ENCODE measurements at places on chromosomes 2 and 18.

- DNase-seq = no peak
Observed at GRCh38 chr2:142395291-142395690, 264.5 kb upstream of the LRP1B start.

DNA sequence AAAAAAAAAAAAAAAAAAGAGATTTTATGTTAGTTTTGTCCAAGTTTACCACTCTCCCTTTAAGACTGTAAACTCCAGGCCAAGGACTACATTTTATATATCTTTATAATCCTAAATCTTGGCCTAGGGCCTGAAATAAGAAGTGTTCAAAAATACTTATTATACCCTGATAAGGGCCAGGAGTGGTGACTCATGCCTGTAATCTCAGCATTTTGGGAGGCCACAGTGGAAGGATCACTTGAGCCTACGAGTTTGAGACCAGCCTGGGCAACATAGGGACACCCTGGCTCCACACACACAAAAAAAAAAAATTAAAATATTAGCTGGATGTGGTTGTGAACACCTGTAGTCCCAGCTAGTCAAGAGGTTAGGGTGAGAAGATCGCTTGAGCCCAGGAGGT is 12.7 kb downstream of the TRIP12 start:
- DNase-seq = no peak

GRCh38 chr2:71471276-71471675 is 17.9 kb downstream of the DYSF start:
- DNase-seq = no peak

DNA sequence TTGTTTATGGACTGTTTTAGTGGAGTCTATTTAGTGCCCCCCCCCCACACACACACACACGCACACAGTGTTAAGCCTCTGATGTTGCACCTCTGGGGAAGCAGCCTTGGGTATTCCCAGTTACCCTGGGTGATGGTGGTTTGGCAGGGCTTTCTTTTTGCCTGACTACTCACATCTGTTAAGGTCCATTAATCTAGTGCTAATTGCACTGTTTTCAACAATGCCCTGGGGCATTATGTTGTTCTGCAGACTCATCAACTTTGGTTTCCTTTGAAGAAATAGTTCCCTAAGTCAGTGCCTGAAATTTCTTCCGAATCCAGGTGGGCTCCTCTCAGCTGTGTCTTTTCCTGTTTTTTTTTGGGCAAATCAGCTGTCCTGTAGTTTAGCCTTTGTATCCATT is 34.7 kb downstream of the SPOPL start:
- no peak for DNase-seq

GRCh38 chr2:193929131-193929530 is 1727.9 kb upstream of the SLC39A10 start:
- no peak for DNase-seq

GRCh38 chr2:159736048-159736447 is 23.7 kb downstream of the MARCHF7 start:
- DNase-seq = no peak

DNA sequence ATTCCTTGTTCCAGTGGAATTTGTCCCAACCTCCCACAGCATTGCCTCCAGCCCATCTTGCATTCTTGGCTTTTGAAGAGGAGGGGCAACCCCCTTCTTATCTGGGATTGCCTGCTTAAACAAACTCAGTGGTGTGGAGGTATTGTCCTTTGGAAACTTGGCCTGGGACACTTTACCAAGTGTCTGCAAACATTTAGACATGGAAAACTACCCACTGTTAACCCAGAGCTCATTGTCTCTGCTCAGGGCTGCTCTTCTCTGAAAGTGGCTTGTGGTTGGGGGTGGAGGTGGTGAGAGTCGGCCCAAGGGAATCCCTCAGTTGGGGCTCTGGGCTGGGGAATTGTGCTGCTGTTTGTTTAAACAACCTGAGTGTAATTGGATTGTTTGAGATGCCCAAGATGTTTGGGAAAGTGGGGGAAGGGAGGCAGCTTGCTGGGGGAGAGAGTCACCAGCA is 178.3 kb upstream of the GATA6 start:
- DNase-seq = no peak

- DNase-seq = no peak
Observed at GRCh38 chr2:70767079-70767698, 811 bp downstream of the ADD2 start.

GRCh38 chr2:27805180-27805579 is 33.7 kb downstream of the MRPL33 start:
- no peak for DNase-seq

DNA sequence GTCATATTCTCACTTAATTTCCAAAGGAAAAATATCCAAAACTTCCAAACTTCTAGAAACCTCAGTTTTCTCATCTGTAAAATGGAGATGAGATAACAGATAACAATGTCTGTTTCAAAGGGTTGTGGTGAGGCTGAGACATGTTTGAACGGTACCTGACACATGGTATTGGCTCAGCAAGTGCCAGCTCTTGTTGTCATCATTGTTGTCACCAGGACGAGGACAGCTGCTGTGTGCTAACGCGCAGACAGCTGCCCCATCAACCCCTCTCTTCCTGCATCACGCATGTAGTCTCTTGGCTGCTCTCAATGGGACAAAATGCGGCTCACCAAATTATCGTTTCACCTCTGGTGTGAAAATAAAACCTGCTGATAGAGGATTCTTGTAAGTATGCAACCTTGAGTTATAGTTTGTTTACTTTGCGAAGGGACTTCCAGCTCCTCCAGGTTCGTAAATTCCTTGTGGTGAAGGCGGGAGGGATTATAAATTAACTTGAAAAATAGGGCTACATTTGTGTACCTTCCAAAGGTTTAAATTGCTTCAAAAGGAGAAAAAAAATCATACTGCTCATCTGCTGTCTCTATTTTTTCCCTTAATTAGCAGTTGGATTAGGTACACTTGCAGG is 605.4 kb downstream of the BCL11A start:
- no peak for DNase-seq

- no peak for DNase-seq
Observed at GRCh38 chr2:123303731-123304130, 721.4 kb upstream of the CNTNAP5 start.

DNA sequence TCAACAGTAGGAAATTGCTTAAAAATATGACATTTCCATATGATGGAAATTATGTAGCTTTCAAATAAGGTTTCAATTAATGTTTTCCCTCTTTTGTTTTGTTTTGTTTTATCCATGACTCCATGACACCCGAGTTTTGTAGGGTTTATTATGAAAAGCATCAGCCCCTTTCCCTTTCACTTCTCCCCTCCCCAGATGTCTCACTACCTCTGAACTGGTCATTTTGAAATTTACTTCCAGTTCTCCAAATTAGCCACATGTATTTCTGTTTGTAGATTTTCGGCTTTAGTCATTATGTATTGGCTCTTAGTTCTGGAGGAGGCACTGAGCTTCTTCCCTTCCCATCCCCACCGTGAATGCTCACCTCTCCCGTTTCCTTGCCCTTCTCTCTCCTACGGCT is 18.6 kb upstream of the VPS4B start:
- no peak for DNase-seq

GRCh38 chr2:139872503-139872902 is 1092.3 kb upstream of the NXPH2 start:
- DNase-seq = no peak

GRCh38 chr2:232662486-232663260 is 29.3 kb downstream of the EFHD1 start:
- no peak for DNase-seq

GRCh38 chr2:196113061-196113974 is 44.7 kb upstream of the DNAH7 start:
- DNase-seq = no peak

DNA sequence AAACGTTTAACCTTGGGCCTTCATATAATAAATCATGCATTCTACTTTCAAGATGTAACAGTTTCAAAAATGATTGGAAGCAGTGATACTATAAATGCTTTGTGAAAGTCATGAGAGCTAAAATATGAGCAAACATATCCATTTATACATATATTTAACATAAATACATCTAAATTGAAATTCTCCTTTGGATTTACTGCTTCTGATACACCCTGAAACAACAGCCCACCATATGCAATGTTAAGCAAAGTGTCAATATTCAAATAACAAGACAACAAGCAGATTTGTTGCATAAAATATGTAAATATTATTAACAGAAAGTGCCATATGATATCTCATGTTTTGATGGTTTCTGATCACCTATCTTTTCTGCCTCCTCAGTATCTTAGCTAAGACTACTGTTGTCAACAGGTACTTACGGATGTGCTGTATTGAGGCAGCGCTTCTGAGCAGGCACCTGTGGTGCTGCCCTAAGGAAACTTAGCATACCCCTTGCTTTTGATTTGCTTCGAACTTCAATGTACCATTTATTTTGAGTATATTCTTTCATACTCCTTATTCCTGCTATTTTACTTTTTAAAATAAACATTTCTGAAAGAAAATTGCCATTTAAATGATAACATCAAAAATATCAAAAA is 6.1 kb downstream of the FIGN start:
- no peak for DNase-seq

- no peak for DNase-seq
Observed at GRCh38 chr2:34602262-34602661, 1003.2 kb upstream of the FAM98A start.

- DNase-seq = no peak
Observed at GRCh38 chr2:12177455-12178288, 431.2 kb downstream of the LPIN1 start.

GRCh38 chr18:58386780-58387179 is 242.1 kb downstream of the ALPK2 start:
- no peak for DNase-seq

DNA sequence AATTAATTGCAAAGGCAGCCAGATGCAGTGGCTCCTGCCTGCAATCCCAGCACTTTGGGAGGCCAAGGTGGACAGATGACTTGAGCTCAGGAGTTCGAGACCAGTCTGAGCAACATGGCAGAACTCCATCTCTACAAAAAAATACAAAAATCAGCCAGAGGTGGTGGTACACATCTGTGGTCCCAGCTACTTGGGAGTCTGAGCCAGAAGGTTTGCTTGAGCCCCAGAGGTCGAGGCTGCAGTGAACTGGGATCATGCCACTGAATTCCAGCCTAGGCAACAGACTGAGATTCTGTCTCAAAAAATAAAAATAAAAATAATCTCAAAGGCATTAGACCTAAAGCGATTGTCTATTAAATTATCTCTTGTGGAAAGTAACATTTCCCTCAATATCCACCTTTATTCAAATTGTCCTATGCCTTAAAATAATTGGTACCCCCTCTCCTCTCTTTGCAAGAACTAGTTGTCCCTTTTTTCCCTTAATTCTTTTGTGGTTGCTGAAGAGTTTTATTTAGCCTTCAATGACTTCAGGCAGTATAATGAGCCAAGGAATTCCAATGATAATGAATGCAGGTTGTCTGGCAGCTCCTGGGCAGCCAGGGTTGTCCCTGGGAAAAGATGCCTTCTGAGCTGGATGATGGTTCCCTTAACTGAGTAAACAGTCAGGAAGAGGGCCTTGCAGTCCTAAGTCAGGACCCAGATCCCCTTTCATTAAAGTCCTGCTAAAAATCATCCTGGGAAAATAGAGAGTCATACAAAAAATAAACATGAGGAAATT is 32.2 kb downstream of the GPR75 start:
- no peak for DNase-seq

DNA sequence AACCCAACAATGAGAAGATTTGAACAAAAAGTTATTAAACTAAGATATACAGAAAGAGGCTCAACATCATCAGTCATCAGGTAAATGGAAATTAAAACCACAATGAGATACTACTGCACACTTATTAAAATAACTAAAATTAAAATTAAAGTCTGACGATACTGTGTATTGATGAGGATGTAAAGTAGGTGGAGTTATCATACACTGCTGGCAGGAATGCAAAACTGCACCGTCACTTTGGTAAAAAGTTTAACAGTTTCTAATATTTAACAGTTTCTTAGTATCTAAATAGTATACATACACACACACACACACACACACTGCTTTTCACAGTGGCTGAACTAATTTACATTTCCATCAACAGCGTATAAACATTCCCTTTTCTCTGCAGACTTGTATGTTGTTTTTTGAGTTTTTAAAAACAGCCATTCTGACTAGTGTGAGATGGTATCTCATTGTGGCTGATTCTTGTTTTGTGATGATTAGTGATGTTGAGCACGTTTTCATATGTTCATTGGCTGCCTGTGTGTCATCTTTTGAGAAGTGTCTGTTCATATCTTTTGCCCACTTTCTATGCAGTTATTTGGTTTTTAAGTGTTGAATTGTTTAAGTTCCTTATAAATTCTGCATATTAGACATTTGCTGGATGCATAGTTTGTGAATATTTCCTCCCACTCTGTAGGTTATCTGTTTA is 726.9 kb upstream of the CHAC2 start:
- no peak for DNase-seq

GRCh38 chr18:48592540-48593171 is 53.8 kb downstream of the CTIF start:
- DNase-seq = no peak

GRCh38 chr2:112921982-112922381 is 11.0 kb downstream of the IL37 start:
- no peak for DNase-seq

DNA sequence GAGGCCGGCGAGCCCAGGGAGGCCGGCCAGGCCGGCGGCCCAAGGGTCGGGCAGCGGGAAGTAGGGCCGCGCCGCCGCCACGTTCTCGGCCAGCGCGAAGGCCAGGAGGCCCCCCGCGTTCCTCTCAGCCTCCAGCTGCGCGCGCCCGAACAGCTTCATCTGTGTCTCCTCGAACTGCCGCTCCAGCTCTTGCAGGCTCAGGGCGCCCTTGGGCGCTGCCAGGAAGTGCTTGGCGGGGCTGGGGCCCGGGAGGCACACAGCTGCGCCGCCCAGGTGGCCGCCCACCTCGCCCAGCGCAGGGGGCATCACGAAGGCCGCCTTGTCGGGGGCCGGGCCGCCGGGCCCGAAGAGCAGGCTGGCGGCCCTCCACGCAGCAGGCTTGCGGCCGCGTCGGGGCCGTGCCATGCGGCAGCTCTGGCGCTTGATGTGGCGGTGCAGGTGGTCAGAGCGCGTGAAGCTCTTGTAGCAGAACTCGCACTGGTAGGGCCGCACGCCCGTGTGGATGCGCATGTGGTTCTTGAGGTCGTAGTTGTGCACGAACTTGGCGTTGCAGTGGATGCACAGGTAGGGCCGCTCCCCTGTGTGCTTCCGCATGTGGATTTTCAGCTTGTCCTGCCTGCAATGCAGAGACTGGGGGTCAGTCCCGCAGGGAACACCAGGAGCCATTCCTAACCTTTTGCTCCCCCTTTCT is 99.0 kb upstream of the SMAD2 start:
- DNase-seq = no peak

DNA sequence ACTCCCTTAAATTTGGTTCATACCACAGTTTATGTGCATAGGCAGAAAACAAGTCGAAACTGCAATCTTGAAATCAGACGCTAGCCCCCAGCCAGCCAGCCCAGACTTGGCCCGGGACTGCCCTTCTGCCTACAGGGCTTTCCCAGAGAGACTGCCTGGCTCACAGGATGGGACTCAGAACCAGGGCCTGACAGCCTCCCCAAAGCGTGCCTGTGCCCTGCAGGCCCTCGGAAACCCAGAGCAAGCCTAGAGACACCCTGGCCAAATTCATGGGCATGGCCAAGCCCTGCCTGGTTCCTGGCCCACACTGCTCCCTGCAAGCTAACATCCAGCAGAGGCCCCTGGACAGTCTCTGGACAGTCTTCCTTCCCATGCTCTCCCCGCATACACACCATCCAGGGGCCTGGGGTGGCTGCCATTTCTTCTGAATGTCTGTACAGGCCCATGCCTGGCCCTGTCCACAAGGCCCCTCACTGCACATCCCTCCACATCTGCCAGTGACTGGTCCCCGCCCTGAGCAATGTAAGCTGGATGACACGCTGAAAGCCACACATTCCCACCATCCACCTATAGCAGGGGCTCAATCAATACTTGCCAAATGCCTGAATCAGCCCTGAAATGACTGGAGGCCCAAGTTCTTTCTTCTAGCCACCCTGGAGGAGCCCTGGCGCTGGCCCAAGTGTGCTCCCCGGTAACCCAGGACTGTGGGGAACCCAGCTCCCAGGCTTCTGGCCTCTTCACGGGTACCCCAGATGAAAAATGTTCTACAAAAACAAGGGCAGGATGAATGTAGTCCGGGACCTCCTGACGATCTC is 73.1 kb downstream of the HDAC4 start:
- no peak for DNase-seq

All from activated gamma-delta T cell treated with anti-CD3 and anti-CD28 coated beads, Interleukin-2, amount 50 U/mL, for 16 hours (primary cell).